Naive thymus-derived CD8-positive, alpha-beta T cell (primary cell): ENCODE measurements at places on chromosomes 7 and 10. TPM values are rescaled to one million over a fixed set of nuclear protein-coding genes. Genes with fewer than 3 reads are reported as not detected.

ARHGEF5 gene
- 0.45 TPM for polyA plus RNA-seq

C10orf53 gene
- not detected for polyA plus RNA-seq

CRTAC1 gene
- polyA plus RNA-seq: not detected

GIMAP6 gene
- polyA plus RNA-seq: 115 TPM

POLR3A gene
- polyA plus RNA-seq: 7.6 TPM

FMC1 gene
- polyA plus RNA-seq: 53.6 TPM

ADCY1 gene
- polyA plus RNA-seq: 0.02 TPM

HMX2 gene
- polyA plus RNA-seq: not detected

KCNMA1 gene
- polyA plus RNA-seq: not detected

COBL gene
- polyA plus RNA-seq: not detected

ICA1 gene
- polyA plus RNA-seq: 1.3 TPM

CFAP70 gene
- polyA plus RNA-seq: 0.50 TPM

TMEM213 gene
- polyA plus RNA-seq: not detected

MYO3A gene
- polyA plus RNA-seq: not detected

PPP1R17 gene
- not detected for polyA plus RNA-seq

PAX4 gene
- not detected for polyA plus RNA-seq

FAM25G gene
- not detected for polyA plus RNA-seq

CC2D2B gene
- not detected for polyA plus RNA-seq

PGAM2 gene
- polyA plus RNA-seq: not detected

TRIM50 gene
- polyA plus RNA-seq: not detected

CUBN gene
- polyA plus RNA-seq: 0.09 TPM

NPSR1 gene
- polyA plus RNA-seq: not detected

SOSTDC1 gene
- polyA plus RNA-seq: not detected

GBX1 gene
- not detected for polyA plus RNA-seq

FIS1 gene
- polyA plus RNA-seq: 225 TPM

KIAA1217 gene
- not detected for polyA plus RNA-seq

APBB1IP gene
- 68.5 TPM for polyA plus RNA-seq

TAS2R5 gene
- not detected for polyA plus RNA-seq

CYCS gene
- 95.4 TPM for polyA plus RNA-seq

PON1 gene
- not detected for polyA plus RNA-seq

GIMAP8 gene
- 25.9 TPM for polyA plus RNA-seq

PTF1A gene
- polyA plus RNA-seq: not detected

SPDYE1 gene
- not detected for polyA plus RNA-seq

OIT3 gene
- polyA plus RNA-seq: not detected

KLHDC10 gene
- polyA plus RNA-seq: 2.3 TPM
